ENCODE measurements at places on chromosomes 16 and 17.

DNA sequence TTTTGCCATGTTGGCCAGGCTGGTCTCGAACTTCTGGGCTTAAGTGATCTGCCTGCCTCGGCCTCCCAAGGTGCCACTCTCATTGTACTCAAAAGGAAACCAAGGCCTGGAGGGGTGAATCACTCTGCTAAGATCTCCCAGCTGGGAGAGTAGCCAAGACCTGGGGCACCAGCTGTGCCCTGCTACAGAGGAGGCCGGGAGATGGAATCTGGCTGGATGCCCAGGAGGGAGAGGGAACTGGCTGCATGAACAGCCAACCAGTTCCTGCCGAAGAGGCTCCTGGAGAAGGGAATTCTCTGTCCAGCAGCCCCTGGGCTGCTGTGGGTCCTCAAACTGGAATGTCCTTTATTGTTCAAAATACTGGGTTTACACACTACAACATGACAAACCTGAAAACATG lies 238.7 kb upstream of the CIBAR2 start:
- no peak for DNase-seq

- DNase-seq, result no peak
These were observed 10.0 kb upstream of the RIPOR1 start for GRCh38 chr16:67518676-67519075.

GRCh38 chr16:66918803-66919568 lies at the start of gene CDH16:
CDH16 (minus strand) TSS chr16:66918885; CDS start chr16:66918065, 820 bp downstream.
- no peak for DNase-seq

- no peak for DNase-seq
These were observed 17.6 kb downstream of the RBFOX3 start for GRCh38 chr17:79593205-79593604.

DNA sequence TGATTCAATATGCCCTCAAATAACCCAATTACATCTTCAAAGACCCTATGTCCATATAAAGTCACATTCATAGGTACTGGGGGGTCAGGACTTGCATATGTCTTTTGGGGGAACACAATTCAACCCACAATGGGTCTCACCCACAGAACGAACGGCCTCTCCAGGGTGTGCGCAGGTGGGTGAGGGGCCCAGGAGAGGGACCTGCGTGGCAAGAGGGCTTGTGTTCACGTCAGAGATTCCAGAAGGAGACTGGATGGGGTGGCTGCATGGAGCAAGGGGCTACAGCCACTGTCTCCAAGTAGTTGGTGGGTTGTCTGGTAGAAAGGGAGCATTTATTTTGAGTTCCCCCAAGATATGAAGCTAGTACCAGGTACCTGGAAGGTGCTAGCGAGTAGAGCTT lies 212.2 kb downstream of the SEC14L1 start:
- DNase-seq, result no peak

DNA sequence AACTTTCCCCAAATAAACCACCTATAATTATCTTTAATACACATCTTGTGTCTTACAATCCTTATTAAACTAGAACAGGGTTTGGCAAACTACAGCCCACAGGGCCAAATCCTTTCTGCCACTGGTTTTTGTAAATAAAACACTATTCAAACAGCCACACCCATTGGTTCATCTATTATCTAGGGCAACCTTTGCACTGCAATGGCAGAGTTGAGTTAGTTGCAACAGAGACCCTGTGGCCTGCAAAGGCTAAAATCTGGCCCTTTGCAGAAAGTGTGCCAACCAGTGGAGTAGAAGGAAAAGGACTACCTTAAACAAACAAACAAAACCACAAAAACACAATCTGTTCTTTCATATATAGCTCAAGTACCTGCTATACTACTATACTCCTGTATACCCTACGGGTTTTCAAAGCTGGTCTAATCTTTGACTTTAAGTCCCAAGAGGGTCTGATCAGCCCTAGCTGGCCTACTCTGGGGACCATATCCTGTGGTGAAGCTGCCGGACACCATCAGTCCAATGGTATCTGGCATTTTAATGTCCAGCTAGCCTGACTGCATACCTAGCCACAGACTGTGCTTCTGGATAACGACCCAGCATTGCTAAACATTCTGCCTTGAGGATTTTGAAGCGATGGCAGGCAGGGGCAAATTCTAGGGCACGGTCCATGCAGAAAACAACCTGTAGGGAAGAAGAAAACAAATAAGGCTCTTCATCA lies 23.3 kb downstream of the CNP start:
- no peak for DNase-seq

GRCh38 chr17:29694918-29695563 lies 72.3 kb upstream of the CORO6 start:
- DNase-seq, result no peak

DNA sequence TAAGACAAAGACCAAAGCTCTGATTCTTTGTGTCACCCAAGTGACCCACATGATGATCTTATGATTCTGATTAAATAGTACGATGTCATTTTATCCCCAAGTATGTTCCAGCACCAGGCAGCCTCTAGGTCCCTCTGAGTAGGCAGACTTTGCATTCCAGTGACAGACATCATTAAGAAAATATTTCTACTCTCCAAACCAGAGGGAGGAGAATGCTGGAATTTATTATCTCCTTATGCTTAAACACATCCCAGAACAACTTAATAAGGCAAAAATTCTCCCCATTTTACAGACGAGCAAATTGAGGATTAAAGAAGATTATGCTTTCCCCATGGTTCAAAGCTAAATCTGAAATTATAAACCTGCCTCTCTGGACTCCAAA lies 192.8 kb upstream of the CDH11 start:
- no peak for DNase-seq

GRCh38 chr16:20242568-20243255 lies 84.6 kb downstream of the GP2 start:
- no peak for DNase-seq

DNA sequence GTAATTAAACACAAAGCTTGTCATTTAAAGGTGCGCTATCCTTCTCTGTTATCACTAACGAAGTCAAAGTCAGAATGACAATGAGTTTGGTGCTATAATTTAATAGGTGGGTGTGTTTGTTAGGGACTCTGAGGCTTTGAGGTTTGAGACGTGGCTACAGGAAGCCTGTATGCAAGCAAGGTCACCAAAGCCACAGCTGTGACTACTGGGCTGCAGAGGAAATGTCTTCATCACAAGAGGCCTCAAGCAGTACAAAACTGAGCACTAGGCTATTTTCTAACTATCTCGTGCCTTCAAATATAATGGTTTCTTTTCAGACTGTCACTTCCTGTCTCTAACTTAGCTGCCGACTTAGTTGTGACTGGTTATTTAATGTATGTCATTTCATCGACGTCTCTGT lies 141.2 kb downstream of the AATF start:
- DNase-seq, result peak; percentile 11

DNA sequence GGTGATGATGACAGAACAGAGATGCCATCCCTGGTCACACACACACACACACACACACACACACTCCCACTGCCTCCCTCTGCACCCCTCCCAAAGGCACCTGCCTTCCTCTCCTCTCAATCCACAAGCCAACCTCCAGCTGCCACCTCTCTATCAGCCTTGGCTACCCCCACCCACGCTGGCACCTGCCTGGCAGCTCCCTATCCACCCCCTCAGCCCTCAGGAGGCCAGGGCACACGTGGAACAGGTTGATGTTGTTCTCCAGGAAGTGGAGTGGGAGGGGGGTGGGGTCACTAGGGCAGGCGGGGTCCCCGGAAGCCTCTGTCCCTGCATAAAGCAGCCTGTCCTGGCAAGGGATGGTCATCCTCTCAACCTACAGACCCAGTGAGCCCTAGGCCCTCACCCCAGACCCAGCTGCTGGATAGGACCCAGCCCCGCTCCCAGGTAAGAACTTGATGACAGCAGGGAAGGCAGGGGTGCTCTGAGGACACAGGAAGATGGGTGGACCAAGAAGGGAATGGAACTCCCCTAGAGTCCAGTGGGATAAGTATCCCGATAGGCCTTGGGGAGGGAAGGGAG lies at the start of gene GSDMA:
Gene GSDMA (plus strand): TSS at position 363 of the 579 bp plus-strand sequence. CDS start 2,684 bp downstream, outside the sequence.
- DNase-seq, result peak; percentile 26

- DNase-seq, result peak; percentile 44
These were observed 35.0 kb downstream of the ZCCHC14 start for GRCh38 chr16:87457709-87458423.

DNA sequence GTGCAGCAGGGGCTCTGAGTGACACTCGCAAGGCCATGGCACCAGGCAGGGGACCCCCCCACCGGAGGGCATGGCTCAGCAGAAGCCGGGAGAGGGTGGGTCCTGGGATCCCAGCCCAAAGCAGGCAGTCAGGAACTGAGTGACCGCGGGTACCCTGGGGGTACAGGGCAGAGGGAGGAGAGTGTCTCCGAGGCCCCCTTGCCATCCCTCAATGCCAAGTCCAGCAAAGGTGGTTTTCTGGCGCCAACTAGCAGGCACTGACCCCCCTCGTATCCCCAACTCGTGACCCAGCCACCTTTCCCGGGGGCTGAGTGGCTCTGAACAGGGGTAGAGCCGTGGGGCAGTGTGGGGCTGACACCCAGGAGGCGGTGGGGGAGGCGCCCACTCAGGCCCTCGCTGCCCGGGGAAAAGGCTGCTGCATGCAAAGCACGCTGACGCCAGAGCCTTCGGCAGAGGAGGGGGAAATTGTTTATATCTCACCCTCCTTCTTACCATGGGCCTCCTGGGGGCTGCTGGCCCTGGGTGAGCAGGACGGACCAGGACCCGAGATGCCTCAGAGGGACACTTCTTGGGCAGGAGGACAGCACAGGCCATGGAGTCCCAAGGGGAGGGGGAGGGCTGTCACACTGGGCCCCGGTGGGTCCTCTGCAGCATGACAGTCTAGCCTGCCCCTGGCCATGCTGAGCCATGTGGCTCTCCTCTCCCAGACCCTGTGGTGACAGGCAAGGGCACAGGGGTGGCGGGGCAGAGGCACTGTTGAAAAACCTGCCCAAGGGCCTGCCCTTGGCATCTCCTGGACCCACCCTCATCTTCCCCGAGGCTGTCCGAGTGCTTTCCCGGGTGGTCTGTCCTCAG lies 14.6 kb upstream of the ENPP7 start:
- DNase-seq, result no peak

GRCh38 chr16:15973421-15973820 lies 24.0 kb downstream of the ABCC1 start:
- no peak for DNase-seq

GRCh38 chr16:85912211-85912974 lies 13.4 kb downstream of the IRF8 start:
- DNase-seq, result no peak

DNA sequence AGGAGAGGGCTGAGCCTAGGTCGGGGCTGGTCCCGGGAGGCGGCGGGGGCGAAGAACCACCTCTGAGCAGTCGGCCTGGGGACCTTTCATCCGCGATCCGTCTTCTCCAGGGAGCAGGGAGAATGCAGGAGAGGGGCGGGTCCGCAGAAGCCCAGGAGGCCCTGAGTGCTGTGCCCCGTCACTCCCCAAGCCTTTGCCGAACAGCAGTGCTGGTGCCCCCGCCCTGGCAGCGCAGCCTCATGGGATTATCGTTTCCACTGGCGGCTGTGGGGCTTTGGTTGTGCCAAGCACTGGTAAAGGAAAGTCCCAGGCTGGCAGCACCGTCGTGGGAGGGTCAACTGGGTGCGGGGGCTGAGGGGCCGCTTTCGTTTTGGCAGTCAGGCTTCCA lies 631 bp downstream of the TBL3 start:
- no peak for DNase-seq

GRCh38 chr17:58280480-58281217 lies at the start of gene MPO:
MPO (minus strand) TSS chr17:58280935; CDS start chr17:58280758, 177 bp downstream.
- DNase-seq, result no peak

- DNase-seq, result no peak
These were observed 3.9 kb downstream of the CDH13 start for GRCh38 chr16:82630688-82631087.

DNA sequence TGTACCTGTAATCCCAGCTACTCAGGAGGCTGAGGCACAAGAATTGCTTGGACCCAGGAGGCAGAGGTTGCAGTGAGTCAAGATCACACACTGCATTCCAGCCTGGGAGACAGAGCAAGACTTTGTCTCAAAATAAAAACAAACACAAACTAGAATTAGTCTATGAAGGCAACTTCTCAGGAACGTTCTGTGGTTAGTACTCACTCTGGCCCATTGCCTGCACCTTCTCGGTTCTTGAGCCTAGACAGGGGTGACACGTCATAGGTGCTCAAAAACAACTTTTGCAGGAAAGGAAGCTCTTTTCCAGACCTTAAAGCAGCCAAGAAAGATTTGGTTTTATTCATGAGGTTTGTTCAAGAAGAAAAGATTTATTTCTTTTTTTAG lies 22.3 kb upstream of the CNOT1 start:
- DNase-seq, result no peak

GRCh38 chr17:20184181-20184580 lies 175.0 kb downstream of the SPECC1 start:
- DNase-seq, result no peak

GRCh38 chr16:84699147-84699711 lies 571 bp upstream of the USP10 start:
- DNase-seq, result no peak

GRCh38 chr17:74715144-74715543 lies 2.4 kb upstream of the CD300LF start:
- no peak for DNase-seq

GRCh38 chr16:23371368-23371767 lies 69.3 kb downstream of the SCNN1B start:
- no peak for DNase-seq

DNA sequence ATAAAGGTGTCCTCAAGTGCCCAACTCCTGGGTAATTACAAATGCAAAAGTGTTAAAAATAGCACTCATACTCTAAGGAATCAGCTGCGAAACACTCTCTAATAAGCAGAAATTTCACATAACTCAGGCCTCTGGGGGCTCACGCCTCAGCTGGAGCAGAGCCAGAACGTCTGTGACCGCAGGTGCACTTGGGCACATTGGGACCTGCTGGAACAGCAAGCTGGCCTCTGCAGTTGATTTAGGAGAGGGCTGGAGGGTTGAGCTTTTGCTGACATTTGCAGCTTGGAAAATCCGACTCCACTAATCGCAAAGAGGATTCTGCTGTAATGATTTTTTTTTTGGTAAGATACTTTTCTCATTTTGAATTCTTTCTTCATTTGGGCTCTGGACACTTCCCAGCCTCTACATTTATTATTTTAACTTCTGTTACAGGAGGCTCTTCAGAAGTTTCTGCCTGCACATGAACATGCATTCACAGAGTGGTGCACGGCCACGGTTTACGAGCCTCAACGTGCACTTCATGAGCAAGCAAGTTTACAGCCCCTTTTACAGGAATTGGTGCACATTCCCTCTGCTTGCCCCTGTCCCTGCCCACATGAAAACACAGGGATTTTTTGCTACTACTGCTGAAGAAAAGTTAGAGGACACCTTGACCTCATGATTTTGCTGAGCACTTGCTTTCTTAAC lies 4.1 kb upstream of the SNTB2 start:
- no peak for DNase-seq

- DNase-seq, result no peak
These were observed 112.0 kb upstream of the CREBBP start for GRCh38 chr16:3992297-3993051.

GRCh38 chr16:23642246-23642774 lies 1.0 kb downstream of the DCTN5 start:
- DNase-seq, result no peak

All from activated CD4-positive, alpha-beta T cell treated with anti-CD3 and anti-CD28 coated beads for 4 hours (primary cell).